Stimulated activated naive B cell treated with anti-CD40 and anti-IgM and Interleukin-4, amounts not matched to agents 10 μg/mL and 1 μg/mL and 100 μg/mL, for 72 hours (primary cell): ENCODE measurements at places on chromosomes 1 and 21.

DNA sequence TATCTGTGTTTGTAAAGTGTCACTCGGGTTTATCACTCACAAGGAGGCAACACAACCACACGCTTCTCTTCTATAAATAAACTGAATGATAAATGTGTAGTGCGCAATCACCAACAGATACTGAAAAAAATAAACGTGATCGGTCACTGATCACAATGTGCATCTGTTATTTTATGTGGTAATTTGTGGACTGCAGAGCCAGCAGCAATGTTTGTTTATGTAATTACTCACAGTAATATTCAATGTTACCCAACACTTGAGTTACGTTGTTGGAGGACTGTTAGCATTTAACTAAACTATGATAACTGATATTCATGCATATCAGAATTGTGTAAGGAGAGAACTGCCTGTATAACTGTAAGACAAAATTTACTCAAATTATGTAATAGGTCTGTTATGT lies 129.6 kb downstream of the USH2A start:
- no peak overlapping the region for H3K27ac ChIP-seq
- no peak overlapping the region for H3K4me3 ChIP-seq
- H3K4me1 ChIP-seq: no peaks in the 10 kb centered on the region
- DNase-seq: no peak
- H3K27me3 ChIP-seq: no peaks in the 10 kb centered on the region

DNA sequence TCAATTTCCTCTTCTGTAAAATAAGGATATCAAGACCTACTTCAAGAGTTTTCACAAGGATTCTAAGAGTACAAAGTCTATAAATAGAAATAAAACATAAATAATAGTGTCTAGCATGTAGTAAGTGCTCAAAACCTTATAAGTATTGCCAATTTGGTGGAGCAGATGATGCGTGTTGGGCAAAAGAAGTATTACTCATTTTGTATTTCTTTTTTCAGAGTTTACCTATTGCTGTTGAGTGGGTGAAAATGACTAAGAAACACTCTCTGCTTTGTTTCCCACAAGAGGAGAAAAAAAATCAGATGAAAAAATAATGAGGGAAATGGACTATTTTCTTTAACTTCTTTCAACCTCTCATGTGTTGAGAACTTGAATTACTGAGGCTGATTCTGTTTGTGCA lies 103.3 kb upstream of the KCNK2 start:
- H3K4me1 ChIP-seq: no peaks in the 10 kb centered on the region
- no peak overlapping the region for H3K27ac ChIP-seq
- no peaks in the 10 kb centered on the region for H3K36me3 ChIP-seq
- H3K27me3 ChIP-seq: no peaks in the 10 kb centered on the region

GRCh38 chr1:41014871-41015270 lies 6.7 kb downstream of the SLFNL1 start:
- H3K4me3 ChIP-seq: no peak overlapping the region
- H3K36me3 ChIP-seq: peaks cover 52% of the 10 kb centered on the region
- peaks cover 18% of the 10 kb centered on the region for H3K4me1 ChIP-seq
- H3K27me3 ChIP-seq: no peaks in the 10 kb centered on the region
- no peak for DNase-seq

GRCh38 chr1:35544976-35545375 lies 12.2 kb downstream of the KIAA0319L start:
- H3K4me1 ChIP-seq: peaks cover 56% of the 10 kb centered on the region
- peaks cover 55% of the 10 kb centered on the region for H3K36me3 ChIP-seq
- no peak for DNase-seq
- H3K4me3 ChIP-seq: no peak overlapping the region
- H3K27me3 ChIP-seq: no peaks in the 10 kb centered on the region
- H3K27ac ChIP-seq: peak overlapping the region; percentile 39

DNA sequence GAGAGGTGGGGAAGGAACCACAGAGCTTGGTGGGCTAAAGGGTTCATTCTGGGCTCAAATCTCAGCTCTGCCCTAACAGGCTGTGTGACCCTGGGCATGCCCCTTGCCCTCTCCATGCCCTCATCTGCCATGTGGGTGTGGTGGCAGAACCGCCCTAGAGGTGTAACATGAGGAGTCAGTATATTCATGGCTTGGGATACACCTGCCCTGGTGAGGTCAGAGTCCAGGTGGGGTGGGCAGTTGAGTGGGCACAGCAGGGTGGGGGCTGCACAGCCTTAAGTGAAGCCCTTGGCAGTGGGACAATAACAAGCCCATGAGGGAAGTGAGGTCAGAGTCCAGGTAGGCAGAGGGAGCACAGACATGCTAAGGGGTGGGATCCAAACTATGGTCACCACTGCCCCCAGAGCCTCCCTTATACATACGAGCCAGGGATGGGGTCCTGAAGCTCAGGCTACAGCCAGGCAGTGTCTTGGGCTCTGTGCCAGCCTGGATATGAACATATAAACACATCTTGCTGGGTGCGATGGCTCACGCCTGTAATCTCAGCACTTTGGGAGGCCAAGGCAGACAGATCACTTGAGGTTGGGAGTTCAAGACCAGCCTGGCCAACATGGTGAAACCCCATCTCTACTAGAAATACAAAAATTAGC lies 59.0 kb upstream of the EFHD2 start:
- H3K27me3 ChIP-seq: peaks cover 43% of the 10 kb centered on the region
- H3K4me3 ChIP-seq: no peak overlapping the region
- peaks cover 28% of the 10 kb centered on the region for H3K4me1 ChIP-seq
- H3K36me3 ChIP-seq: no peaks in the 10 kb centered on the region

- DNase-seq: peak; percentile 62
- H3K4me3 ChIP-seq: peak overlapping the region; percentile 91
- H3K27me3 ChIP-seq: peaks cover 16% of the 10 kb centered on the region
These were observed 21.1 kb downstream of the KIF17 start for GRCh38 chr1:20696397-20697333.

- no peak overlapping the region for H3K27ac ChIP-seq
- peaks cover 27% of the 10 kb centered on the region for H3K27me3 ChIP-seq
- H3K4me3 ChIP-seq: no peak overlapping the region
- DNase-seq: no peak
- peaks cover 13% of the 10 kb centered on the region for H3K4me1 ChIP-seq
These were observed 7.6 kb upstream of the ARHGEF10L start for GRCh38 chr1:17531682-17532487.

DNA sequence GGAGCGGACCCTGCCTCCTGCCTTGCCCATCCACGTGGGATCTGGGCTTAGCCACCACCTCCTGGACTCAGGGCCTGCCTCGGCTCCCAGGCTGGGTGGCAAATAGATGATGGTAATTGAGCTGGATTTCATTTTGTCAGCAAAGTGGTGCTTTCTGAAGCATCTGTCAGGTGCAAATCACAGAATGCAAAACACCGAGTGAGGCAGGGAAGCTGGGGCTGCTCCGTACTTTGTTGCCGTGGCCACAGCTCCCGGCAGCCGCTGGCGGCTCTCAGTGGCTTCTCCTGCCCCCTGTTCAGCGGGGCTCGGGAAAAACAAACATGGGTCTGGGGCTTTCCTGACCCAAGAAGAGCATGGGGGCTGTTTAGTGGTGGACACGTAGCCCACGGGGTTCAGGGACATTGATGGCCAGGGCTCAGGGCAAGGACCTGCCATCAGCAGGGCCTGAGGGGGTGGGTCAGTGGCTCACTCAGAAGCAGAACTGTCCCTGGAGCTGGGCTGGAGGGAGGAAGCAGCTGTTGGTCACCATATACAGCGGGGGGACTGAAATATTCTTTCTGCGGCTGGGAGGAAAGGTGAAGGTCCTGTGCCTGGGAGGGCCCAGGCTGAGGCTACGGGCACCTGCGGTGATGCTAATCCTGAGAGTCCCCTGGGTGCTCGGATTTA lies 130.0 kb upstream of the VAMP3 start:
- no peaks in the 10 kb centered on the region for H3K4me1 ChIP-seq
- peaks cover 11% of the 10 kb centered on the region for H3K27me3 ChIP-seq
- no peak for DNase-seq

DNA sequence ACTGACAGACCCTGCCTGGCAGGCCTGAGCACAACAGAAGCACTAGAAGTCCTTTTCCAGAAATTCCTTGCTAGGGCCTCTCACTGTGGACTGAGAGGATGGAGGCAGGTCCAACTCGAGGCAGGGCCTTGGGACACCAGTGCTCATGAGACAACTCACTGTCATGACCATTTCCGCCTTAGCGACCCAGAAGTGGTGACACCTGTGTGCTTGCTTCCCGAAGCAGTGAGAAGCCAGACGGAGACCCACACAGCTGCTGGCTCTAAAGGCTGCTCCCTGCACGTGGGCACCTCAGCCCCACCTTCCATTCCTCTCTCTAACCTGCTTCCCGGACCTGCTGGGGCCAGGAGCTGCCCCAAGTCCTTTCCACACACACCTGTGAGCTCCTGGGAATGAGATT lies 33.0 kb downstream of the KCNC4 start:
- peaks cover 3% of the 10 kb centered on the region for H3K36me3 ChIP-seq
- DNase-seq: no peak
- peak overlapping the region; percentile 45 for H3K27ac ChIP-seq
- peak overlapping the region; percentile 14 for H3K4me3 ChIP-seq

- DNase-seq: no peak
- peaks cover 42% of the 10 kb centered on the region for H3K27me3 ChIP-seq
- H3K4me3 ChIP-seq: no peak overlapping the region
- H3K27ac ChIP-seq: no peak overlapping the region
- H3K36me3 ChIP-seq: peaks cover 6% of the 10 kb centered on the region
- peaks cover 16% of the 10 kb centered on the region for H3K4me1 ChIP-seq
These were observed 180.5 kb downstream of the DYRK1A start for GRCh38 chr21:37546949-37547614.

DNA sequence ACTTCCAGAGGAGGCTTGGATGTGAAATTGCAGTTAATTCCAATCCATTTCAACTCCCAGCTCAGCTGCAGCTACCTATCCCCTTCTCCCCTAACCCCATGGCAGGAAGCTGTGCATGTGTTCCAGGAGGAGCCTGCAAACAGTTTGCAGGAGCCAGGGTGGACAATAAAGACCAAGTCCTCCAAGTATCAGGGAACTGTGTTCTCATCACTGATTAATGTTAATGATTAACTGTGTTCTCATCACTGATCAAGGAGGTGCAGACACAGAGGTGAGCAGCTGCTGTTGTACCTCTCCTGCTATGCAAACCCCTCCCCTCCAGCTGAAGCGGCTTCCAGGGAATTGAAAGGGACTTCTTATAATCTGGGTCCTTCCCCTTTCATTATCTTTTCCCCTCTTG lies 19.2 kb downstream of the CLDN19 start:
- H3K4me3 ChIP-seq: no peak overlapping the region
- peaks cover 36% of the 10 kb centered on the region for H3K36me3 ChIP-seq
- no peaks in the 10 kb centered on the region for H3K27me3 ChIP-seq
- peaks cover 2% of the 10 kb centered on the region for H3K4me1 ChIP-seq
- no peak for DNase-seq

DNA sequence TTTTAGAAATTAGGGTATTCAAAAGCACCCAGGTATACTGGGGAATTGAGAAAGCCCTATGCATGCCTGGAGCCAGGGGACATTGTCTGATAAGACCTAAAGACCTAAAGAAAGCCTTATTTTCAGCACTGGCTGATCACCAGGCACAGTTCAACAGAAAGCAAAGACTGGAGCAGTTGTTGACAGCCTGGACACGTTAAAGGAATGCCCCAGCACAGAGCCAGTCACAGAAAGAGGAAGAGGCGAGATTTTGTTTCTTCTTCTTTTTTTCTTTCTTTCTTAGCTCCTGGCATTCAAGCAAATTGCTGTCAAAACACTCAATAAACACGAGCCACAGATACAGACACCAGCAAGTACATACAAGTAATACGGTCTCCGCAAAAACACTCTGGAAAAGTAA lies 40.4 kb downstream of the RNF187 start:
- H3K4me3 ChIP-seq: no peak overlapping the region
- peaks cover 65% of the 10 kb centered on the region for H3K27me3 ChIP-seq
- no peak for DNase-seq
- peaks cover 6% of the 10 kb centered on the region for H3K4me1 ChIP-seq

GRCh38 chr1:241813768-241814320 lies 34.2 kb upstream of the EXO1 start:
- no peak overlapping the region for H3K4me3 ChIP-seq
- H3K27me3 ChIP-seq: peaks cover 16% of the 10 kb centered on the region
- H3K27ac ChIP-seq: no peak overlapping the region
- DNase-seq: no peak
- no peaks in the 10 kb centered on the region for H3K36me3 ChIP-seq

- H3K36me3 ChIP-seq: no peaks in the 10 kb centered on the region
- no peak for DNase-seq
- peaks cover 5% of the 10 kb centered on the region for H3K4me1 ChIP-seq
These were observed 8.7 kb upstream of the TMEM52 start for GRCh38 chr1:1927751-1928150.

GRCh38 chr1:6180707-6181311 lies 688 bp upstream of the CHD5 start:
- no peak for DNase-seq
- peaks cover 35% of the 10 kb centered on the region for H3K27me3 ChIP-seq
- peak overlapping the region; percentile 76 for H3K4me3 ChIP-seq
- H3K4me1 ChIP-seq: peaks cover 32% of the 10 kb centered on the region

DNA sequence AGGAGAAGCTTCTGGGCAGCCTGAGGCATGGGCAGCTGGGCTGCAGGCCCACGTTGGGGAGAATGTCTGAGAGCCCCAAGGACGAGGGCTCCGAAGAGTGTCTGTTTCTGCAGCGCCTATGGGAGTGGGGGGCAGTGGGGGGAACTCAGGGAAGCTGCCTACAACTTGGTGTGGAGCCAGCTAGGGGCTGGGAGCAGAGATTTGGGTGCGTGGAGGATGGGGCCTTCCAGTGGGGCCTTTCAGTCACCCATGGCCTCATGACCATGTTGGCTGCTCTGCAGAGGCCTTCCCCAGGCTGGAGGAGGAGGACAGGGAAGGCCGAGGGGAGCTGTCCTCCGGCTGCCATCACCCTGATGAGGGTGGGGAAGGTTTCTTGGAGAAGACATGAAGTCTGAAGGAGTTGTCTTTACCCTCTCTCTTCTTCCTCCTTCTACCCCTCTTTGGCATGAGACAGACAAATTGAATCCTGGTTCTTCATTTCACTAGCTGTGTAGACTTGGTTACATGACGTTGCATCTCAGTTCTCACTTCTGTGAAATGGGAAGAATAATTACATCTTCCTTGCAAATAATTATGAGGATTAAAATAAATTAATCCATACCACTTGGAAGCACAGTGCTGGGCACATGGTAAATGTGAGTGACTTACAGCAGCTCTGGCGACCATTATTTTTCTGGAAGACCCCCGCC lies 8.3 kb downstream of the PPFIA4 start:
- H3K36me3 ChIP-seq: no peaks in the 10 kb centered on the region
- DNase-seq: no peak
- peaks cover 6% of the 10 kb centered on the region for H3K27me3 ChIP-seq
- H3K4me1 ChIP-seq: peaks cover 6% of the 10 kb centered on the region

DNA sequence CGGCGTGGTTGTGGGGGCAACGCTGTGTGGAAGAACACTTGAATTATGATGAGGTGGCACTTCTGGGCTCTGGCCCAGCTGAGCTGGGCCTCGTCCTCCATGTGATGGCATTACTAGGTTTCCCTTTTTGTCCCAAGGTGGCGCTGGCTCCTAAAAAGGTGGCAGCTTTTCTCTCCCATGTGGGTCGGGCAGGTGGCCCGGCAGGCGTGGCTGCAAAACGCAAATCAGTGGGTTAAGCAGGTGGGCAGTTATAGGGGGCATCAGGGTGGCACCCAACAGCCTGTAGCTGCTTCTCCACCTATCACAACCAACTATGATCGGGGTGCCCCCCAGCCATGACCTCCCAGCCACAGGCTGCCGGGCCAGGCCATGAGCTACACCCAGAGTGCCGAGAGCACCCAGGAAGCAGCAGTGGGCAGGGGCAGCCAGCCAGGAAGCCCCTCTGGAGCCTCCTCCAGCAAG lies 59.6 kb downstream of the KCNAB2 start:
- no peaks in the 10 kb centered on the region for H3K4me1 ChIP-seq
- DNase-seq: no peak
- H3K4me3 ChIP-seq: no peak overlapping the region

GRCh38 chr1:82703951-82704350 lies 903.2 kb downstream of the ADGRL2 start:
- no peak overlapping the region for H3K4me3 ChIP-seq
- H3K27me3 ChIP-seq: no peaks in the 10 kb centered on the region
- no peaks in the 10 kb centered on the region for H3K4me1 ChIP-seq
- H3K27ac ChIP-seq: no peak overlapping the region
- no peaks in the 10 kb centered on the region for H3K36me3 ChIP-seq
- DNase-seq: no peak
